ENCODE measurements at places on chromosomes 4 and X.

GRCh38 chr4:29243054-29243453 is 1477.1 kb upstream of the PCDH7 start:
- no peak for DNase-seq

DNA sequence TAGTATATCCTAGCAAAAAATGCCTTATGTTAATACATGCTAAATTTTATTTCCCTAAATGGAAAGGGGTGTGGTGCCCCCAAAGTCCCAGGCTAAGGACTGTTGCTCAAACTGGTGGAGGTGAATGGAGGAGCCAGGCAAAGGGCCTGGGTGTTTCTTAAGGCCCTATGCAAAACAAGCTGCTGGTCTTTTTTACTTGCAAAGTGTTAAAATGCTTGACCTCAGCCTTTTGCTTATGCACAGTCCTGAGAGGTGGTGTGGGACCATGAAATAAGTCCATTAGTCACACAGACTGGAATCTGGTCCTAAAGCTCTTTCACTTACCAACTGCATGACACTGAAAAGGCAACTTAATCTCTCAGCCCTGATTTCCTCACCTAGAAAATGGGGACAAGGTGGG is 223.5 kb upstream of the MBNL3 start:
- no peak for DNase-seq

- no peak for DNase-seq
Observed at GRCh38 chrX:120309873-120310705, 1.2 kb downstream of the TMEM255A start.

GRCh38 chrX:145563159-145563558 is 254.5 kb upstream of the SLITRK2 start:
- no peak for DNase-seq

- DNase-seq, result no peak
Observed at GRCh38 chr4:86544310-86544966, 49.7 kb upstream of the PTPN13 start.

Measured in Kasumi-1 (cell line).